ENCODE measurements at places on chromosomes 6 and 20.

- no peak for DNase-seq
Measured at GRCh38 chr20:40899344-40899743, 129.3 kb upstream of the TOP1 start.

DNA sequence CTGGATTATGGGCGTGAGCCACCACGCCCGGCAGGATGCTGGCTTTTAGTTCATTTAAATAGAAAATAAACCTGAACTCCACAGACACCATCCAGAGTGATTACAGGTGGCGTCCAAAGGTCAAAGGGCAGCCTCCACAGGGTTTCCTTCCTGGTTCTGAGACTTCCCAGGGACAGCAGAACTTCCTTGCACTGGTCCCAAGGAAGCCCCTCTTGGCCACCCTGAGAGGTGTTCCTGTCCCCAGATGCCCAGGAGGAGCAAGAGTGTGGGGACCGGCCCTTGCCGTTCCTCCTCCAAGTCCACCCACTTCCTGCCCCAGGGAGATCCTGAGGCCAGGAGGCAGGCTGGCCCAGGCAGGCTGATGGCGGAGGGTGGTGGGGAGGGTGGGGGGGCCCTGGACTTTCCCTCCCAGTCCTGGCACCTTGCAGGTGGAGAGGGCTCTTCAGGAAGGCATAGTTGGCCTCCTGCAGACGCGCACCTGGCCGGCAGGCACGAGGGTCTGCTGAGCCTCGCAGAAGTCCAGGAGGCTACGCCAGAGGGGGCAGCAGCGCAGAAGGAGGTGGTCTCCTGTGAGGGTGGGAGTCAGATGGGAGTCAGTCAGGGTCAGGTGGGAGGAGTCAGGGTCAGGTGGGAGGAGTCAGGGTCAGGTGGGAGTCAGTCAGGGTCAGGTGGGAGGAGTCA is 5.0 kb downstream of the FNDC11 start:
- no peak for DNase-seq

GRCh38 chr20:43590036-43590391 is 723 bp upstream of the IFT52 start:
- DNase-seq, result no peak

GRCh38 chr6:63347599-63347998 is 27.8 kb upstream of the LGSN start:
- DNase-seq, result no peak

DNA sequence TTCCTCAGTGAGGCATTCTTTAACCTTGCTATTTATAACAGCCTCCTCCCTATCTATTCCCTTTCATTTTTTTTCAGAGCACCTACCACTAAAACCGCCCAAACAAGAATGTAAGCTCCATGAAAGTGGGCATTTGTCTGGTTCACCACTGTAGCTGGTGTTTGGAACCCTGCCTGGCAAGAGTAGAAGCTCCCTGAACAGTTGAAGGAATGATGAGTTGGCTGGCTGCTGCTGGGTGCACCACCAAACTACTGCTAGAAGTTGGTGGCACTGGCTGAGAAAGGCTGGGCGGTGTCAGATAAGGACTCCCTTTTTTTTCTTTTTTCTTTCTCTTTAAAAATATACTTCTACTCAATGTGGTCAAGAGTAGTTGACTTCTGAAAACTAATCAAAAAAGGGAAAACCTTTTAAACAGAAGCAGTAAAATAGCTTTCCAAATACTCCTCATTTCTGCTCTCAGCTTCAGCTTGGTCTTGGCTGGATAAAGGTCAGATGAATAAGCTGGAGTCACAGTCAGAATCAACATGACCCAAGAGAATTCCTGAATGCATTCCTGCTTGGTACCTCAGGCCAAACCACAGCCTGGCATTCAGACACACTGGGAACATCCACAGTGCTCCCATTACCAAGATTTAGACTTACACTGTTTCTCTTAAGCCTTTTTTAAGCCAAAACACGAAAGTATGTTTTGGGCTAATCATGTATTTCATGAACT is 38.0 kb downstream of the RTN4IP1 start:
- no peak for DNase-seq

GRCh38 chr20:3101737-3102574 is 17.4 kb upstream of the AVP start:
- no peak for DNase-seq

DNA sequence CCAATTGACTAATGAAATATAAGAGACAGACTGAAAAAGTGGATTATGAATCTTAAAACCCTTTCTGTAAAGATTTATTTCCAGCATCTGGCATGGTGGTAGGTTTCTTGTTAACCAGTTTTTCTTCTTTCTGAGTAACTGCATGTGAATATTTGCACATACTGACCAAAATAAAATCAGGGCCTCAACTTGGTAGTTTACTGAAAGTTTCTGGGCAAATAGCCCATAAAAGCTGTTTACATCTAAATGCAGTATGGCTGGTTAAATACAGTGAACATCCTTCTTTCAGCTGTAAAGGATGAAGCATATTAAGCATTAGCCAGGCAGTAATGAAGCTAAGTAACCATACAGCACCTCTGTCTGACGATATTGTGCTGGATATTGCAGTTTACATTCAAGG is 83.6 kb upstream of the EYS start:
- DNase-seq, result no peak

DNA sequence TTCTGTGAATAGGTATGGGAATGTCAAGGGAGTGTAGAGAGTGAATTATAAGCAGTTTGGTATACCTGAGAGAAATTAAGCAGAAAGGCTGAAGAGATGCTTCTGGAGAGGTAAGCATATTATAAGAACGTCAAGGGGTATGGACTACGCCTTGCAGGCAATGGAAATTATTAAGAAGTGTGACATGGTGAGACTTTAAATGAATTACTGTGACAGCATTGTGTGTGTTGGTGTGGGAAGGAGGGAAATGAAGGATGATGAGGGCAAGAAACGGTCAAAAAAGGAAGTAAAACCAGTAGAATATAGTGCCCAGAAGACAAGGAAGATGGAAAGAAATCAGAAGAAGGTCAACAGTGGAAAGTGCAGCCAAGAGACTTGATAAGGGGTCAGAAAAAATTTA is 5.9 kb downstream of the KHDRBS2 start:
- DNase-seq, result no peak

DNA sequence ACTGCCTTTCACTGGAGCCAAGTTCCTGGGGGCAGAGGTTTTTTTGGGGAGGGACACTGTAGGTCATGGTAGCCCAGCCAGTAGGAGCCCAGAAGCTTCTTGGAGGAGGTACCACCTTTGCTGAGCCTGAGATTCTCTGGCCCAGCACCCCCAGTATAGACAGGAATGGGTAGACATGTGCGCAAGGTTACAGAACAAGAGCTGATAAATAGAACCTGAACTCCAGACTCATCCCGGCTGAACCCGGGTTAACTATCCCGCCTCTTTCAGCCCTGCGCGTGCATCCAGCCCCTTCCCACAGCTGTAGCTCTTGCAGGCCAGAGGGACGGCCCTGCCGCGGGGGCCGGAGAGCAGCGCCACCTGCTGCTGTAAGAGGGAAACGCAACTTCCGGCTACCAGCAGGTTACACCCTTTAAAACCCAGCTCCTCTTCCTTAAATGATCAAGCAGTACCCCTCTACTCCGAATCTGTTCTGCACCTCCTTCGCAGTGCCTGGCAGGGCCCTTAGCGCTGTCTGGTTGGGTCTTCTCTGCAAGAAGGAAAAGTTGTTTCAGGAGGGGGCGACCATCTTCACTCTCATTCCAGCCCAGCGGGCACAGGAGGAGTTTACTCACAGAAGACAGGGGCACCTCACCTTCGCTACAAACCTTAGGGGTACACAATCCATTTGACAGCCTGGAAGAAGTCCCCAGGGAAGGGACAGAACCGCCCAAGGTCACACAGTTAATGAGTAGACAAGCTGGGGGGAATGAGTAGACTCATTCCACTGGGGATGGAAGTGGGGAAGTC is 7.5 kb downstream of the SRXN1 start:
- DNase-seq, result peak; percentile 45

DNA sequence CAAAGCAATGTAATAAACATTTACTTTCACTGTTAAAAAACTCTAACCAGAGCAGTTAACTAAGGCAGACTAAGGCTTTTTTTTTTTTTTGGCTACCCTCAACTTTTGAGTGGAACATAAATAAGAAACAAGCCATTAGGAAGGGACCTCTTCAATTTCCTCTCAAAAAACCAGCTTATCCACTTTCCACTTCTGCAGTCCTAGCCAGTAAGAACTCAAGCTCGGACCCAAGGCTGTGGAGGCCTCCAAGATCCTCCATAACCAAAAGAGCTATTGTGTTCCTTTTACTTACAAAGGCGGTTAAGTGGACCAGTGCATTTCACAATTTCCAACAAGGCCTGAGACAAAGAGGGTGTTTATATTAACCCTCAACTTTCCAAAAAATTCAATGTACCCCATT is 5.3 kb downstream of the KCNK5 start:
- peak; percentile 5 for DNase-seq

- no peak for DNase-seq
Measured at GRCh38 chr20:39019805-39020325, 57.7 kb downstream of the DHX35 start.

GRCh38 chr6:156150391-156150790 is 626.8 kb upstream of the ARID1B start:
- no peak for DNase-seq

- no peak for DNase-seq
Measured at GRCh38 chr6:2619651-2620050, 131.1 kb downstream of the MYLK4 start.

DNA sequence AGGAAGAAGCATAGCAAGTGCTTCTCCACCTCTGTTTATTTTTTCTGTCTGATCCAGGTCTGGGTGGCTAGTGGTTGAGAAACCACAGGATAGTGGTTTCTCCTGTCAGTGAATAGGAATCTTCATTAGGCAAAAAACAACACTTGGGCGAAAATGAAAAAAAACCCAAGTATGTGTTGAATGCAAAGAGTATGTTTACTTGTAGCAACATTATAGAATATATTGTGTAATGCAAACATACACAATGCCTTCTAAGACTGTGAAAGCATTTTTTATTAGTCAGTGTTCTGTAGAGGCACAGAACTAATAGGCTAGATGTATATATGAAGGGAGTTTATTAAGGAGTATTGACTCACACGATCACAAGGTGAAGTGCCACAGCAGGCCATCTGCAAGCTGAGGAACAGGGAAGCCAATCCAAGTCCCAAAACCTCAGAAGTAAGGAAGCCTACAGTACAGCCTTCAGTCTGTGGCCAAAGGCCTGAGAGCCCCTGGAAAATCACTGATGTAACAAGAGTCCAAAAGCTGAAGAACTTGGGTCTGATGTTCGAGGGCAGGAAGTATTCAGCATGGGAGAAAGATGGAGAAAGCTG is 111.1 kb downstream of the UST start:
- DNase-seq, result no peak

- no peak for DNase-seq
Measured at GRCh38 chr6:138868181-138868580, 72.3 kb downstream of the ECT2L start.

GRCh38 chr6:106574741-106575458 is 54.4 kb downstream of the RTN4IP1 start:
- no peak for DNase-seq

- no peak for DNase-seq
Measured at GRCh38 chr6:134379076-134379475, 61.2 kb upstream of the SGK1 start.

- DNase-seq, result no peak
Measured at GRCh38 chr6:27837625-27838057, 74.6 kb downstream of the OR2B2 start.

GRCh38 chr20:57738484-57738883 is 28.7 kb upstream of the PMEPA1 start:
- DNase-seq, result no peak

GRCh38 chr6:57013521-57013926 is 33.0 kb upstream of the KIAA1586 start:
- no peak for DNase-seq

GRCh38 chr20:4050203-4050980 is 35.0 kb upstream of the RNF24 start:
- no peak for DNase-seq

DNA sequence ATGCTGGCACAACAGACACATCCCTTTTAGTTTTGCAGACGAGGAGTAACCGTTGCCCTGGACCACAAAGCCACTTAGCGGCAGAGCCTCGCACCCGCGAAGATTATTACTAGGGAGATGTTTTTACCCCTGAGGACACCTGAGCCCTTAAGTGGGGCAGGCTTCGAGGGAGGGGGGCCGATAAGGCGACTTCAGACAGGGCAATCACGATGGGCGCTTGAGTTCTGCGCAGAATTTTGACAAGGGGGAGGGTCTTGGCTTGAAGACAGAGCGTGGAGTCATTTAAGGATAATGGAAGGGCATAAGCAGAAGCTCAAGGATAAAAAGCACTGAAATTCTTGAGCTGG is 650 bp upstream of the TTK start:
- peak; percentile 65 for DNase-seq

DNA sequence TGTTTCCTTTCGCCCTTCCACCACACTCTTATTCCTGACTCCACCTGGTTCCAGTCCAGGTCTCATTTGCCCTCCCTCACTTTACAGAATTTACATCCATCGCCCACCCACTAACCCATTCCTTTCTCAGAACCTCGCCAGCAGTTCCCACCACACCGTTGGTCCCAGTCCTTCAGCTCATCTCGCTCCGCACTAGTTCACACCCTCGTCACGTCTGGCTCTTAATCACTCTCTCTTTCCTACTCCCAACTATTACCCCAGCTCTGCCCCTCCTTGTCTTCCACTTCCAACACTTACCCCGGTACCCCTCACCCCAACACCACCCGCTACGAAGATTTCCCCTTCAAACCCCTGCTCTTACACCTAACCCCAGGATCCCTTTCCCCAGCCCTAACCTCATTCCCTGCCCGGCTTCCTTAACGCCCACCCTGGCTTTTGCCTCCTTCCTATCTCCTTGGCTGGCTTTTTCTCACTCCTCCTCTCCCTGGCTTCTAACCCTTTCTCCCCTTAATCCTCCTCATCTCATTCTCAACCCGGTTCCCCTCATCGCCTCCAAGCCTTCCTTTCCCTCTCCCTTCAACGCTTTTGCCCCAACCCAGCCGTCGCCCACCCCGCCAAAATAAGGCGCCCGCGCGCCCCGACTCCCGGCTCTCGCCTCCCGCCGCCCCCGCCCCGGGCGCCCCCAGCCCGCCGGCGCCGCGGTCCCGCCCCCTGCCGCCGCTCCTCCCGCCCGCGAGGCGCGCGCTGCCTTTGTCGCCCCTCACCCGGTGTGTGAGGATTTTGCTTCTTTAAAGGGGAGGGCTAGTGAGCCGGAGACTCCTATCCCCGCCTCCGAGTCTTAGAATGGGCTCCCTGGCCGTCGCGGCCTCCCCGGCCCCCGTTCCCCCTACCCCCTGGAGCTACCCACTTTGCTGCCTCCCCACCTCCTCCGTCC is 542 bp downstream of the USP49 start:
- DNase-seq, result peak; percentile 80

DNA sequence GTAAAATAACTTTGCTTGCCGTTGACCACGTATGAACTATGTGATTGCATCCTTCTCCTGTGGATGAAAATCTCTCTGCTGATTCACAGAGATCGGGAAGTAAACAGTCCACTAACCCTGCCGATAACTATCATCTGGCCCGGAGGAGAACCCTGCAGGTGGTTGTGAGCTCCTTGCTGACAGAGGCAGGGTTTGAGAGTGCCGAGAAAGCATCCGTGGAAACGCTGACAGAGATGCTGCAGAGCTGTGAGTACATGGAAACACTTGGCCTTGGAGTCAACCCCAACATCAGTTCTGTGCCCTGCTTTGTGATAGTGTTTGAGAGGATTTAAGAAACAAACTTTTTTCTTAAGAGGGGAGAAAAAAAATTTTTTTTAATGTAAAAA is 937 bp downstream of the TAF8 start:
- DNase-seq, result no peak

GRCh38 chr20:56975838-56976237 is 290.6 kb downstream of the BMP7 start:
- DNase-seq, result no peak

Measured in NCI-H1417 (cell line).